ENCODE measurements at places on chromosomes 3 and 15.

GRCh38 chr15:39145854-39146625 lies 434.8 kb upstream of the THBS1 start:
- no peak for DNase-seq

DNA sequence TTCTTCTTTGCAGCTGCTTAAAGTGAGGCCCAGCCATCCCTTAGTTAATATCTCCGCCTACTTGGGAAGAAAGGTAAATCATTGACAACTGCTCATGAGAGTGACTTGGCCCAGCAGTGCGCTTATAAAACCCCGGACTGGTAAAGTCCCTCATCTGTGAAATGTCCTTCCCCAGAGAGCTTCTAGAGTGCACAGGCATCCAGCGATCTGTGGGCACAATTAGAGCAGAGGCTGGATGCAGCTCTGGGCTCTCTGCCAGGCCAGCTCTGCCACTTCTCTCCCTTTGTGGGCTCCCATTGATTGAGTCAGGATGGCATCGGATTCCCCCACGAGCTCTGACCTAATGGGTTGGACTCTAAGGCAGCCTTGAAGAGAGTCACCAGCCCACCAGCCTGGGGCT lies 219.0 kb upstream of the LINGO1 start:
- no peak for DNase-seq

- DNase-seq, result no peak
Measured at GRCh38 chr15:27752691-27753090, 346.4 kb downstream of the OCA2 start.

- no peak for DNase-seq
Measured at GRCh38 chr3:32725721-32726120, 40.7 kb downstream of the CNOT10 start.

- DNase-seq, result no peak
Measured at GRCh38 chr15:65377105-65377975, 462 bp downstream of the IGDCC3 start.

GRCh38 chr3:49712631-49713317 lies 6.7 kb downstream of the AMIGO3 start:
- no peak for DNase-seq

- no peak for DNase-seq
Measured at GRCh38 chr3:188617270-188617669, 463.3 kb downstream of the LPP start.

- DNase-seq, result no peak
Measured at GRCh38 chr3:38507120-38507519, 11.0 kb downstream of the EXOG start.

DNA sequence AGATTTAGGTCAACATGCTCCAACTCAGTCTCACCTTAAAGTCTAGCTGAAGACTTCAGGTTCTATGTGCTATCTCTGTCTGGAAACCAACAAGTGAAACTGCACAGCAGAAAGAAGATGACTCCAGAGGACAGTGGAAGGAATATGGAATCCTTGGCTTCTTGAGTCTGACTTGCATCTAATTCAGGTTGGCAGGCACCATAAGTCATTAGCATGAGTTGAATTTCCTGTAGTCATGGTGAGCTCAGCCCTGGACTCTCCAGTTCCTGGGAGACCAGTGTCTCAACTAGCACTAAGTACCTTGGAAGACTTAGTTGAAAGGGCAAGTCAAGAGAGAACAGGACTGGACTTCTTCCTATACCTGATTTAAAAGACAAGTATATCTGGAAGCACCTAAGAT lies 129.7 kb downstream of the DTWD1 start:
- DNase-seq, result no peak

DNA sequence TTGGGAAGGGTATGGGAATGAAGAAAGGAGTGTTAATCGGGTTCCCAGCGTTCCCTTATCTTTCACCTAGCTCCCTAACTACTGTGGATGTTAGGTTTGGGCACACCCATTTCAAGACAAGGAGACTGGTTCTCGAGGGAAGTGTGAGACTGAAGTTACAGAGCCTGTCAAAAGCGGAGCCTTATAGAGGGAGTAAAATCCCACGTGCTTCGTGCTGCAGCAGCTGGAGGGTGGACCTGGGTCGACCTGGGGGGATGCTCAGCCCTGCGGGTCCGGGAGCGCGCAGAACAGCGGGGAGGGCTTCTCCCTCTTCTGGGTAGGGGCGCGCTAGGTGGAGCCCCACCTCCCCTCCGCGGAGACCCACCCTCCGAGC lies 314 bp upstream of the TMED3 start:
- DNase-seq, result no peak

DNA sequence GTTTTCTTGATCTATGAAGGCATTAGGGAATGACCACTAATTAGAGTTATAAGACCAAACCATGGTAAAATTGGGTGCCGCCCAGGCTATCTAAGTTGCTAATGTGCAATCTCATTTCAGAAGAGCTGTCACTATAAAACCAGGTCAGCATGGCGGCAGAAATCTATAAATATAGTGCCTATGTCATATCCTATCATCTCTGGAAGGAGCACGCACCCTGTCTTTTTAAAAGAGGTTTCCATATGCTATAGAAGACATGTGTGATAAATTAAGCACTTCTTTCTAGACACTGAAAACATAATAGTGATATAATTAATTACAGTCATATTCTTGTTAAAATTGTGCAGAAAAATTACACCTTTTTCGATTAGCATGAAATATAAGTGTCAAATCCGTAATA lies 152.0 kb upstream of the MDFIC2 start:
- DNase-seq, result no peak

GRCh38 chr15:98823012-98823458 lies 174.7 kb downstream of the IGF1R start:
- no peak for DNase-seq

DNA sequence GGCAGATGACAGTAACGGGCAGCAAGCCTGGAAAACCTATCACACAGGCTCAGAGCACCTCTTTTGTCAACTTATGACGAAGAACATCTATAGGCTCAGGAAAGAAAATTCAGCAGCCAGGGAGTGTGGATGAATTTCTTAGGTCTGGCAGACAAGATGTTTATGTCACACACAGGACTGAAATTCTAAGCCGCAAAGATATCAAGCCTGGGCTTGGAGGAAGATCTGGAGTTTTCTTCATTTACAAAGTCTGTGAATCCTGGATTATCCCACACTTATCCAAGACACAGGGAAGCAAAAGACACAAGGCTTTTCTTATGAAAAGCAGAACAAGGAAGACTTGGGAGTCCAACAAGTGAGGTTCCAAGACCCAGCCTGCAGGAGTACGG lies 23.4 kb upstream of the CHCHD6 start:
- DNase-seq, result no peak

GRCh38 chr15:101498076-101498716 lies 8.7 kb upstream of the PCSK6 start:
- no peak for DNase-seq

- DNase-seq, result no peak
Measured at GRCh38 chr3:107956991-107957900, 133.6 kb downstream of the CD47 start.

- no peak for DNase-seq
Measured at GRCh38 chr3:64213962-64214379, 11.3 kb downstream of the PRICKLE2 start.

DNA sequence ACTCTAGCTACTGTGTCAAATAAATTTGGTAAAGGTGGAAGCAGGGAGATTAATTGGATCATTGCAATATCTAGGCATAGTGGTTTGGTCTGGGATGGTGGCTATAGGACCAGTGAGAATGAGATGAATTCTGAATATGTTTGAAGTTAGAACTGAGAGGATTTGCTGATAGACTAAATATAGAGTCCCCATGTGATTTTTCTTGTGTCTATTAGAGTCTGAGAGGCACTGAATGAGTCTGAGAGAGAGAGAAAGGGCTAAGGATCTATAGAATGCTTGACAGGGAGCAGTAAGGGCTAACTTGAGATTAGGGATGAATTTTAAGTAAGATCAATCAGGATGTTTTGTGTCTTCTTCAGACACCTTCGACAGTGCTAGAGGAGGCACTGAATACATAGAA lies 77.9 kb upstream of the CHL1 start:
- DNase-seq, result no peak

GRCh38 chr15:23415321-23415865 lies 31.6 kb downstream of the GOLGA6L2 start:
- no peak for DNase-seq

DNA sequence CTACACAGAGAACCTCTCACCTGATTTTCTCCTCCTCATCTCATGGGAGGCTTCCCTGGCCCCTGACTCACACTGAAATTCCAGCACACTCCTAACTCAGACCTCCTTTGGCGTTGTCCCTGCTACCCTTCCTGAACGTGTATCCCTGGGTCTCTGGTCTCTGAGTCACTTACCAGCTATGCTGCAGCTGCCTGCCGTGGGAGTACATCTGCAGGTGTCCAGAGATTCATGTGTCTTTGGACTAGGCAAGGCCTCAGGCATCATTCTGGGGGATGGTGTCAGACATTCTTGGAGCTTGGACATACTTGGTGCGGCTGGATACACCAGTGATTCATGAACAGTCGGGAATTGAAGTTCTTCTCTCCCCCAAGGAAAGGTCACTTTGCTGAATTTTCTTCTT lies 148.8 kb upstream of the TRIM42 start:
- no peak for DNase-seq

- no peak for DNase-seq
Measured at GRCh38 chr15:99644913-99645542, 79.2 kb downstream of the MEF2A start.

GRCh38 chr3:10160925-10161324 lies 3.8 kb upstream of the IRAK2 start:
- no peak for DNase-seq

- no peak for DNase-seq
Measured at GRCh38 chr3:36792342-36792741, 28.0 kb upstream of the DCLK3 start.

GRCh38 chr3:174540116-174540908 lies 318.8 kb upstream of the NAALADL2 start:
- no peak for DNase-seq

DNA sequence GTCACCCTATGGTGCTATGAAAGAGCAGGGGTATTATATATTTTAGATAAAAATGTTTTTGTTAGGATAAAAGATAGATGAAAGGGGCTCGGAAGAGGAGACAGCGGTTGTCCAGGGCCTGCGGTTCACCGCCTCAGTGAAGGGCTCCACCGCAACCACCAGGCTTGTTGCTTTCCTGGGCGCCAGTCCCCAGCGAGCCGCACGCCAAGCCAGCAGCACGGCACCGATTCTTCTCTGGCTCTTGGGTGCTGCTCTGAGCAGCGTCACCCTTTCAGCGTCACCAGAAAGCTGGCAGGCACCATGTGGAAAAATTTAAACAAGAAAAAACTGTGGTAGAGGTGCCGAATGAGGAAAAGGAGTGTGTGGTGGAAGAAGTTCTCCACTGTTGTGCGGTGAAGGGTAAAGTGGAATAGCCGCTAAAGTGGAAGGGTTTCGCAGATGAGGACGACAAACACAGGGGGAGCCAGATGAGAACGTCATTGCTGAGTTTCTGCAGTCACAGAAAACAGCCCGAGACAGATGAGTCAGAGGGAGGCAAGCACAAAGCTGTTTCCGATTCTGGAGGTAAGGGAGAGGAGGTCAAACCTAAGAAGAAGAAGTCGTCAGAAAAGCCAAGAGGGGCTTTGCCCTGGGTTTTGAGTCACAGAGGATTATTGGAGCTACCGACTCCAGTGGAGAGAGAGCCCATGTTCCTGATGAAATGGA lies 569.2 kb downstream of the ZBBX start:
- DNase-seq, result no peak

- no peak for DNase-seq
Measured at GRCh38 chr15:86001200-86001599, 78.5 kb upstream of the AGBL1 start.

- DNase-seq, result no peak
Measured at GRCh38 chr3:150312018-150312657, 96.0 kb upstream of the TSC22D2 start.

DNA sequence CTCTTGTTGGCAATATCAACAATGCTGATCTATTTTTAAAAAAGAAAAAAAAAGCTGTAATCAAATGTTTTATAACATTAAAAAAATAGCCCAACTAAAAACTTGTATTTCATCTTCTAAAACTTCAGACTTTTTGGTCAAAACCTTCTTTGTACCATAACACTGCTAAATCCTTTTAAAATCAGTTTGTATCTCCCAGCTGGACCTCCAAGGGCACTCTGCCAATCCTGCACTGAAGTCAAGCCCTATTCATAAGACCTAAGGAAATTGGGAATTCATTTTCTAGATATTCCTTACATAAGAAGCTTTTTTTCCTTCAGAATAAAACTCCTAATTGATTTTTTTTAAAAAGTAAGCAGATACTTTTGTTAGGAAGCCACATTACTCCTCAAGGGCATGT lies 38.2 kb upstream of the HCLS1 start:
- DNase-seq, result no peak

- no peak for DNase-seq
Measured at GRCh38 chr3:58998476-58999117, 51.2 kb downstream of the CFAP20DC start.

GRCh38 chr3:77298417-77298816 lies 258.5 kb downstream of the ROBO2 start:
- DNase-seq, result no peak
